Astrocyte of the spinal cord (primary cell): ENCODE measurements at places on chromosomes 11 and 22.
A peak's percentile ranks its signal among the peaks of the same experiment; 100 is the strongest.

GRCh38 chr11:7445564-7445963, 39.7 kb upstream of the OLFML1 start:
- DNase-seq, result no peak

DNA sequence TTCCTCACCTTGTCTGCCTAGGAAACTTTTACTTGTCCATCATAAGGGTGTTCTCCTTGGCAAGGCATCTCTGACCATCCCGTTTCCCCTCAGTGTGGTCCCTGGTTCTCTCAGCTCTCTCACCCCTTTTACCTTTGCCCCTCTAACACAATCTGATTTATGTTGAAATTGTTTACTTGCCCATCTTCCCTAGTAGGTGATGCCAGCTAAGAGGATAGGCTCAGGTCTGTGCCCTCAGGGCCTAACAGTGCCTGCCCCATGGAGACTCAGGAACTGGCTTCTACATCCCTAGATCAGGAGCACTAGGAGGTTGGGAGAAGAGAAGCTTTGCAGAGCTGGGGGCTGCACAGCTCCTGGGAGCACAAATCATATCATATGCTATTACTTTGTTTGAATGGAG, 21.1 kb upstream of the ALG8 start:
- no peak for DNase-seq

DNA sequence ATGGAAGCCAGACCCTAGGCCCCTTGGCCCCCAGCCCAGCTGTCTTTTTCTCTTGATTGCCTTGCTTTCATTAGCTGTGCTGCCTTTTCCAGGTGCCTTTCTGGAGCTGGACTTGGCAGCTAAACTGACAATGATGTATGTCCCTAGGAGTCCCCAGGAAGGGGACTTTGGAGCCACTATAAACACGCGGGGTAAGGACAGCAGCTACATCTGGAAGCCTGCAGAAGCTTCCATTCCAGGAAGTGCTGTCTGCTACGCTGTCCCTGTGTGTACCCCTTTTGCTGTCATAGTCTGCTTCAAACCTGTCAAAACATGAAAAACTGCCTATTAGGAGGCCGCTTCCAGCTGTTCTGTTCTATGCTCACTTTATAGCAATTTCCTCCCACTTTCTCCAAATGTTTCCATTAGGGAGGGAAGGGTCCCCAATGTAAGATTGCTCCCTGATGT, 153.3 kb upstream of the RAG2 start:
- no peak for DNase-seq

GRCh38 chr11:47406896-47407745, 1.3 kb upstream of the SLC39A13 start:
- DNase-seq, result no peak

GRCh38 chr11:72586321-72587090, 87.7 kb downstream of the PDE2A start:
- no peak for DNase-seq

GRCh38 chr11:87212891-87213290, 175.2 kb downstream of the TMEM135 start:
- no peak for DNase-seq

DNA sequence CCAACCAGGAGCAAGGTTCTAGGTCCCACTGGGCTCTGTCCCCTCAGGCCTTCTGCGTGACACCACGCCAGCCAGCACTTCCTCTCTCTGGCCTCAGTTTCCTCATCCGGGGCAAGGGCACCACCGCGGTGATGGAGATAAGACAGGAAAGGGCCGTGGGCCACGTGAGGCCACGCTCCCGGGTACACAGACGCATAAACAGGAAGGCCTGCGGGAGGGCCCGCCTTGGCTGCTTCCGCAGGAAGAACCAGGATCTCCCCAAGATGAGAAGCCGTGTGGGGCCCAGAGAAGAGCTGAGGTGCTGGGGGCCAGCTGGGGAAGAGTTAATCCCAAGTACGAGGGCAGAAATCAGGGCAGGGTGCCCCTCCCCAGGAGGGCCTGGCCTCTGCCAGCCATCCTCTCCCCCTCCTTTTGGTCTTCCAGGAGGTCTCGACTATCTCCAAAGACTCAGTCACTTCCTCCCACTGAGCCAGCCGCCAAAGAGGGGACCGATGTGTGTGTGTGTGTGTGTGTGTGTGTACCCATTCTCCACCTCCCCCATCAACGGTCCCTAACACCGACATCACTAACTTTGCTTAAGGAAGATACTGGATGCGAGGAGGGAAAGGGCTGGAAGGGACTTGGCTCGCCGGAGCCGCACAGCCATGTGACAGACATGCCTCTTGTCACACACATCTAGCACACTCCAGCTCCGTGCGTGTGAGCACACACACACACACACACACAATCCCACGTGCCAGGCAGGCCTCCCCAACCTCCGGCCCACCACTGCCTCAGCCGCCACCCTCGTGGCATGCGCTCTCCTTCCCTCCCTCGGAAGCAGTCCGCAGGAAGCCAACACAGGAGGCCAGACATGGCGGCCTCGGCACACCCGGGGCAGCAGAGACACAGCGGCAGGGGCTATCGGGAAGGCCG, 1.4 kb downstream of the MFNG start:
- no peak for DNase-seq

DNA sequence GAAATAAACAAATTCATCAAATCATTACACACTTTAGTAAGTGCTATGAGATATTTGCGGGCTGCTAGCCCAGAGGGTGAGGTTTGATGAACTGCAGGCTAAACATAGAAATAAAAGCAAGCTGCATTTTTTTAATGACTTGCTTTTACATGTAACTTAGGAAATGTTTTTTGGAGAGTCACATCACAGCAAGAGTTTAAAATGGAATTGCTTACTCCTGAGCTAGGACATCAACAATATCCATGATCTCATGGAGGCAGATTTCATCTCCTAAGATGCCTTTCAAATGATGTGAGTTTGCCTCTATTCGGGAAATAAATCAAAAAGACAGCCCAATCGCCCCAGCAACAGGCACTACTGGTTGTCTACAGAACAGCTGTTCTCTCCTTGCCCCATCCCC, 73.4 kb upstream of the CD44 start:
- no peak for DNase-seq

GRCh38 chr11:27166130-27166529, 125.5 kb downstream of the BBOX1 start:
- no peak for DNase-seq

GRCh38 chr11:31702966-31703365, 108.2 kb downstream of the PAX6 start:
- peak; percentile 9 for DNase-seq

GRCh38 chr11:119676461-119677020, 52.5 kb downstream of the NECTIN1 start:
- peak; percentile 53 for DNase-seq

GRCh38 chr22:22929381-22930221, 42.0 kb downstream of the IGLL5 start:
- no peak for DNase-seq

DNA sequence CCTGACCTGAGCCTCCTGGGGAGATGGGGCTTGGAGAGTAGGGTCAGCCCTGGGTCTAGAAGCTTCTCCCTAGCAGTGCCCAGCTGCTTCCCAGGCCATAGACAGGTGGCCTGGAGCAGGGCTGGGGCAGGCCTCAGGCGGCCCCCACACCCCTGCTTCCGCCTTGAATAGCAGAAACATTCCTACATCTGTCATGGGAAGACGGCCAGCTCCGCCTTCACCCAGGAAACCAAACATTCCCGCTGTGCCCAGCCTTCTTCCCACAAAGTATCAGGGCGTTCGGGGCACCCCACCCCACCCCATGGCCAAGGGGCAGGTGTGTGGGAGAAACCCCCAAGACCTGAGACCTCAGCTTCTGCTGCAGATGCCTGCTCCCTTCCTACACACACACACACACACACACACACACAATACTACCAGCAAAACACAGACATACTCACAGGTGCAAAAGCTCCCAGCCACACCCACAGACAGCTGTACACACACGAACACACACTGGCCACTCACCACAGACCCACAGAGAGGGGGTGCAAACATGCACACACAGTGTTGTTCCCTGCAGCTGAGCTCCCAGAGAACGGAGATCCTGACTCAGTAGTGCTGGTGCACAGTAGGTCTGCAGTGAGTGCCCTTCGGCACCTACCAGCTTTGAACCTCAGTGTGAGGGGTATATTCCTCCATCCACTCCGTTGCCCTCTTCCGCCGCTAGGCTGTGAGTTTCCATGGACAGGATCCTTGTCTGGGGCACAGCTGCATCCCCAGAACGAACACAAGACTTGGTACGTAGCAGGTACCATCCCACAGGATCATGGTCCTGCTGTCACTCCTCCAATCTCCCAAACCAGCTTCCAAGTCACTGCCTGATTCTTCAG, 37.4 kb downstream of the PDGFB start:
- peak; percentile 35 for DNase-seq

- peak; percentile 46 for DNase-seq
These were observed 486 bp downstream of the CLMP start for GRCh38 chr11:123194337-123195187.

- DNase-seq, result peak; percentile 90
These were observed 389.1 kb downstream of the AASDHPPT start for GRCh38 chr11:106466521-106467080.

DNA sequence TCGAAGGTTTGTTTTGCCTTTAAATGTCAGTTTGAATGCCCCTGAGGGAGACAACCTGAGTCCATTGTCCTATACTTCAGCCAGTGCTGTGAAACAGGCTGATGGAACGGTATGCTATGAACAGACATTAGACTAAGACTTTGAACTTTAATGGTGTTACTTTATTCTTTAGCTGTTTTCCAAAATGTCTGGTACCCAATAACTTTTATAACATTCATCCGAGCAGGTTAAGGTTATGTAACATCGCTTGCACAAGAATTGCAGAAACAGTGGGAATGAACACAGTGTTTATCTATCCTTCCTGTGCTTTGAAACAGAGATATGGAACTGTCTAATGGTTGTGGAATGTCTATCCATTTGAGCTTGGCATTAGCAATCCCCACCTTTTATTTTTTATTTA, 12.5 kb upstream of the PTS start:
- DNase-seq, result no peak

DNA sequence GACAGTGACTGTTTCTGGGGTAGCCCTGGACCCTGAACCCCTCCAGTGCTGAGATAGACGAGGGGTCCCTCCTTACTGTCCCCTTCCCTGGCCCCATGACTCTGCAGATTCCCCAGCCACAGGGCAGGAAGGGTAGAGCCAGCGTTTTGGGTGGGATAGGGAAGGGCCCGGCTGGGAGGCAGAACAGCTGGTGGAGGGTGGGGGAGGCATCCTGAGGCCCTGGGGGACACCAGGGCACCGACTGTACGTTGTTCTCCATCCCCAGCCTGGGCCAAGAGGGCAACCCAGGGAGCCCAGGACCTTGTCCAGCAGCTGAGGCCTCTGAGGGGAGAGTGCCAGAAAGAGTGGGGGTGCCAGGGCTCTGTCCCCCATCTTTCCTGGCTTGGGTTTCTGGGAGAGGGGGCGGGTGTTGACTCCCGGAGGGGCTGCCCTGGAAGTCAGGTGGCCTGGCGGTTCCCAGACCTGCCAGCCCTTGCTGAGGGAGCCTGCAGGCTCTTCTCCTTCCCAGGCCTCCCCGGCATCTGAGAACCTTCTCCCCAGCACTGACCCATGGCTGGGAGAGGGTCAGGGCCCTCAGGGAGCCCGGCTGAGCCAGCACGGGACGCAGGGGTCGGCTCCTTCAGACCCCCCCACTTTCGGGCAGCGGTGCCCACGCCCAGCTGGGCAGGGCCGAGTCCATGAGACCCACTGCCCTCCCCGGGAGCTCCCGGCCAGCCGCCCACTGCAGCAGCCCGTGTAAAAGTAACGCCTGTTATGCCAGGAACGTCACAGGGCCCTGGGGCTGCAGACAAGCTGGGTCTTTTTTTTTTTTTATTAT, 30.3 kb downstream of the IGF2 start:
- DNase-seq, result no peak

DNA sequence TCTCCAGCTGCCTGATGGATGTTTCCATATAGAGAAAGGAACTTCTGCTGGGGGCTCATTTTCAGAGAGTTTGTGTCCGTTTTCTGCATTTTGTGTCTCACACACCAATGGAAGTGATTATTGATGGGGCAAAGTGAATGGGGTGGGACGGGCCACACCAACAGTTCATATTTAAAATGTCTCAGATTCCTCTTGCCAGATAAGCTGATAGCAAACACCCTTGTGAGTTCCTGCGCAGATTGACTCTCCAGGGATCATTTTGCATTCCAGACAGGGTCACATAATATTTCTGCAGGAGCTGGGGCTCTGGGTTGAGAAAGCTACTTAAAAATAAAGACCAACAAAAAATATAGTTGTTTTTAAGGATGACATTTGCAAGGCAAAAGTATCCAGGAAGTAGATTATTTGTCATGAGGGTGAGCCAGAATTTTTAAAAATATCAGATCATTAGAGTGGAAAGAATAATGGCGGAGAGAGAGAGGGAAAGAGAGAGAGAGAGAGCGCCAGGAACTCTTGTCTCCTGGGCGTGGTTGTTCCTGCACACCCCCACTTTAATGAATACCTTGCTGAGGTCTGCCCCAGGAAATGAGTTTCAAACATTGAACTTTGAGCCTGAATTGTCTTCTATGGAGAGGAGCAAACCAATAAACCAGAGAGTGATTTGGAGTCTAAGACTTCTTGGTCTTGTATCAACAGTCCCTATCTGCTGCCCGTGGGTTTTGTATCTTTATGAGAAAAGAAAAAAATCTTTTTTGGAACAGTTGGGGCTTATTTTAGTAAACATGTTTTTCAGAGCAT, 33.3 kb downstream of the MICAL2 start:
- no peak for DNase-seq

DNA sequence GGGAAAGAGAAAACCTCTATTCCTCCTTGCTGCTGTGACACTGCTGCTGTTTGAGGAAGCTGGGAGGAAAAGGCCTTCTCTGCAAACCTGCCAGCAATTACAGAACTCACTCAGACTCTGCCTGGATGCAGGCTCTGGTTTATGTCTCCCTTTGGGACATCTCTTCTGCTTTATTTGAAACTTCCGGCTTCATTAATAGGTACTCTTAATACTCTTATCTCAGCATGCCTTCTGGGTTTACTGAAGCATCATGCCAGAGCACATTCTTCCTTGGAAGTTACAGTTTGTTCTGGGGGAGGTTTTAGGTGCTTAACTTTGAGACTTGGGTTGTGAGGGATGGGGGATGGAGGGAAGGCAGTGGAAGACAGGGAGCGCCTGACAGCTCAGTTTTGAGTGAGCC, 79.9 kb downstream of the NAV2 start:
- DNase-seq, result no peak

GRCh38 chr11:117919781-117920221, 9.4 kb downstream of the TMPRSS13 start:
- no peak for DNase-seq

GRCh38 chr11:34783816-34784317, 132.3 kb downstream of the APIP start:
- no peak for DNase-seq

DNA sequence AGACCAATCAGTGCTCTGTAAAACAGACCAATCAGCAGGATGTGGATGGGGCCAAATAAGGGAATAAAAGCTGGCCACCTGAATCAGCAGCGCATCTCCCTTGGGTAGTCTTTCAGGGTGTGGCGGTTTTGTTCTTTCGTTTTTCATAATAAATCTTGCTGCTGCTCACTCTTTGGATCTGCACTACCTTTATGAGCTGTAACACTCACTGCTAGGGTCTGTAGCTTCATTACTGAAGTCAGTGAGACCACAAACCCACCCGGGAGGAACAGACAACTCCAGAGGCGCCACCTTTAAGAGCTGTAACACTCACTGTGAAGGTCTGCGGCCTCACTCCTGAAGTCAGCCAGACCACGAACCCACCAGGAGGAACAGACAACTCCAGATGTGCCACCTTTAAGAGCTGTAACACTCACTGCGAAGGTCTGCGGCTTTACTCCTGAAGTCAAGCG, 175.5 kb upstream of the PDGFD start:
- no peak for DNase-seq
